ENCODE measurements at places on chromosomes 3 and 15.

DNA sequence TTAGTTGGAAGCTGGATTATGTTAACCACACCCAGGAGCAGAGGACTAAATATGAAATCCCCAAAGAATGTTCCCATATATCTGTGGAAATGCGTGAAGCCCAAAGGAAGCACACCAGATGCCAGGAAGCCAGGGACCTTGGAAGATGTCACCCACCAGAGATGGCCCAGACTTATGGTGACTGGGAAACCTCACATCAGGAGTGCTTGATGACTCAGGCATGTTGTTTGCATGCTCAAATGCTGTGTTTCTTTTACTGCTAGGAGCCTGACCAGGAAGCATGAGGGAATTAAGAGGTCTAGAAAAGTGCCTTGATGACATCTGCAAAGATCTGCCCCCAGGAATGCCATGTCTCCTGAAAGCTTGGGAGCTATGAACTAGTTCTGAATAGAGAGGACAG, 109.0 kb upstream of the SLC2A2 start:
- no peak for DNase-seq

DNA sequence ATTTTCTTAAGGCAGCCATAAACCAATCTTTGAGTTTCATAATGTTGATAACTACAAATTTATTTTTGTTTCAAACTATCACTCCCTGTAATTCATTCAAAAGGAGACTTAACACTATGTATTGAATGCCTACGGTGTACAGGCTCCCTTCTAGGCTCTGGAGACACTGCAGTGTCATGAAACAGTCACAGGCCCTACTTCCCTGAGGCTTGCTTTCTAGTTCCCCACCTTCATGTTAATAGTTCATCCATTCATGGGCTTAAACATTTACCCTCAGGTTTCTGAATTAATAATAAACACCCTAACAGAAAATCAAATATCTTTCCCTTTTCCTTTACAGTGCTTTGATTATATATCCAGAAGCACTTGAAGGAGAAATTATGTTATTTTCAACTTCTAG, 168.7 kb downstream of the CHL1 start:
- DNase-seq: no peak

GRCh38 chr3:12566976-12567375, 10.1 kb downstream of the MKRN2 start:
- no peak for DNase-seq

DNA sequence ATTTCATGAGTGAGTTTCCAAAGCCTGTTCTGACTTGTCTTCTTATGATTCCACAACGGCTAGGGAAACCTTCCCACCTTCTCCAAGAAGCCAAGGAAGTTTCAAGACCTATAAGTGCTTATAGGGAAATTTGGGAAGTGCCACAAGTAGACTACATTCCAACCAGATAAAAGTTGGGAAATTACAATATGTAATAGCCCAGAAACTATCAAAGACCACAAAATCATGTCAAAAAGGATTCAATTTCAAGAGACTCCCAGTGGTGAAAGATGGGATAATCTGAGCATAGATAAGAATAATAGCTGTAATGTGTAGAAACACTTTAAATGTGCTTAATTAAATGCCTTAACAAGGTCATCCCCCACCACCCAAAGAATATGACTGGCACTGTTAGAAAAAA, 169.2 kb upstream of the SLC2A2 start:
- DNase-seq: no peak

- DNase-seq: no peak
Observed at GRCh38 chr15:71659730-71660067, 150.7 kb upstream of the NR2E3 start.

- no peak for DNase-seq
Observed at GRCh38 chr15:26689462-26689861, 83.4 kb downstream of the GABRB3 start.

- no peak for DNase-seq
Observed at GRCh38 chr3:70583682-70584081, 271.2 kb upstream of the MDFIC2 start.

DNA sequence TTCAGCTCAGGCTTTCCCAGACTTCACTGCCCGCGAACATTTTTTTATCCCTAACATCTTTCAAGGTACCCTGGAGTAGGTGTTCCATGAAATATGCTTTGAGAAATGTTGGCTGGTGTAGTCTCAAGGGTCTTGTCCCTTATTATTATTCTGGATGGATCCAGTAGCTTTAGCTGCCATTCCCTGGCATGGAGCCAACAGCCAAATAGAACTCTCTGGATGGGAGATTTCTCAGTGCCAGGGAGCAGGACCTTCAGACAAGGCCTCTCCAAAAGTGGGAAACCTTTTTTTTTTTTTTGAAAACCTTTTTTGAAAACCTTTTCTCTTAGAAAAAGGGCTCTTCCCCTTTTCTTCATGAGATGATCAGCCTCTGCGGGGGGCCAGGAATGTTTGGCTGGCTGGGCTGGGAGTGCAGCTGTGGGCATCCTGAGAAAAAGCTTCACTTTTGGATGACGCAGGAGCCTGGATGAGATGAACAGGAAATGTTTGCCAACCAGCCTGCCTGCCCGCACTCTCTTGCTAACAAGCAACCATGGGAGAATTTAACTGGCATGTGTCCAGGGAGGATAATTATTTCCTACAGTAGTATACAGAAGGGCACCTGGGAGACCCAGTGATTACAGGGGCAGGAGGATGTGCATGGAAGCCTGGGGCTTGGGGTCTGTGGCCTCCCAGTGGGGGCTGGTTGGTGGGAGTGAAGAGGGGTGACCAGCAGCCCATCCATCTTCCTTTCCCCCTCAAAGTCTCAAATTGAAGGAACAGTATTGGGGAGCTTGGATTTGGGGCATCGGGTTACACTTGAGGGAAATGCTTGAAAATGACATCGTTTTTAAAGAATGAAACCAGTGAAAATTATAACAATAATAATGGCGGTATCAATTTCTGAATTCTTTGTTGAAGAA, 109.1 kb upstream of the LRIG1 start:
- no peak for DNase-seq

- no peak for DNase-seq
Observed at GRCh38 chr3:87270908-87271700, 5.3 kb downstream of the POU1F1 start.

- DNase-seq: no peak
Observed at GRCh38 chr3:34212175-34212574, 413.7 kb downstream of the PDCD6IP start.

- DNase-seq: no peak
Observed at GRCh38 chr3:62259924-62260323, 113.4 kb downstream of the FEZF2 start.

- no peak for DNase-seq
Observed at GRCh38 chr3:13581485-13582365, 32.8 kb downstream of the FBLN2 start.

- no peak for DNase-seq
Observed at GRCh38 chr15:24857763-24858162, 97.0 kb upstream of the SNRPN start.

- DNase-seq: no peak
Observed at GRCh38 chr3:170387950-170388349, 30.4 kb downstream of the SKIL start.

DNA sequence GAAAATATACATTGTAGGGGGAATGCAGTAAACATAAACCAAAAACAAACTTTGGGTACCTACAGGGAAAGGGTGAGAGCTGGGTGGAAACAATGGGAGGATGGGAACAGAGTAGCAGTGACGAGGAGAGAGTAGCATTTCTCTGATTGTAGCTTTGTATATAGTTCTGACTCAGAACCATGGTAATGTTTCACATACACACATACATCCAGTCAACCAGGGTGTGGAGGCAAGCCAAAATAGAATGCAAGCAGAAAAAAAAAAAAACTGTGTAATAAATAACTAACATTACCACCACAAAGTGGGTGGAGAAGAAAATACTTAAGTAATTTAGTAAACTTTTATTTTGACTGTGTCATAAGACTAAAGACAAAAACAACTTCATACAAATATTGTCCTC, 27.2 kb downstream of the BCL2A1 start:
- DNase-seq: no peak

GRCh38 chr15:67511606-67512005, 9.3 kb upstream of the C15orf61 start:
- DNase-seq: no peak

DNA sequence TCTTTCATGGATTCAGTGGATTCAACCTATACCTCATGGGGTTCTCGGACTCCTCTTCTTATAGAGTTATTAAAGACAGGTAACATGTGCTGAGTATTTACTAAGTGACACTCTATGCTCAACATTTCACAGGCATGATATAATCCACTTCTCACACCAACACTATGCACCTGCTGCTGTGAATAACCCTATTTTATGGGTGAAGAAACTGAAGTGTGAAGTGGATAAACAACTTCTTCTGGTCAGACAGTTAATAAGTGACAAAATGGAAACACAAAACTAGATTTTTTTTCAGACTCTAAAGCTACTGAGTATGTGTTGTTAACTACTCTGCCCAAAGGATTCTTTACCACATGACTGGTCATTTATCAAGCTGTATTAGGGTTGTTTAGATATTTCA, 403.5 kb downstream of the DIPK2A start:
- no peak for DNase-seq

DNA sequence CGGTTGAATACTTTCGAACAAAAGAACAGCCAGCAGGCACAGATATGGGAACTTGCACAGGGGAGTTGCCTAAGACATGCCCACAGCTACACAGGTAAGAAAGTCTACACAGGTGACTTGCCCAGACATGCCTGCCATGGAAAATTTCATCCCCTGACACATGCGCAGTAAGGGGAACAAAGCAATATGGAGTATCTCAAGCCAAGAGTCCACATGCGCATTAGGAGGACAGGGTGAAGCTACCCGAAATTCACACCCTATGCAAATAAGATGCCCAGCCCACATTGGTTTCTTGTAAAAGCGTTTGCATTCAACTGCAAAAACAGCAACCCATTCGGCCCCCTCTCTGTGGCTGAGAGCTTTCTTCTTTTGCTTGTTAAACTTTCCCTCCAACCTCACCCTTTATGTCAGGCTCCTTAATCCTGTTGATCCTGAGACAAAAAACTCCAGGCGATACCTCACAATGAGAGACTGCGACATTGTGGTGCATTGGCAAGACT, 49.3 kb upstream of the TRPM1 start:
- no peak for DNase-seq

All from stimulated activated CD8-positive, alpha-beta memory T cell treated with anti-CD3 and anti-CD28 coated beads, Interleukin-4, amount 100 ng/mL, for 4 hours (primary cell).